ENCODE measurements at places on chromosomes 1 and 21. TPM values are rescaled to one million over a fixed set of nuclear protein-coding genes. Genes with fewer than 3 reads are reported as not detected.
A peak's percentile ranks its signal among the peaks of the same experiment; 100 is the strongest.

Gene FCRLB
- 0.86 TPM for total RNA-seq

DNA sequence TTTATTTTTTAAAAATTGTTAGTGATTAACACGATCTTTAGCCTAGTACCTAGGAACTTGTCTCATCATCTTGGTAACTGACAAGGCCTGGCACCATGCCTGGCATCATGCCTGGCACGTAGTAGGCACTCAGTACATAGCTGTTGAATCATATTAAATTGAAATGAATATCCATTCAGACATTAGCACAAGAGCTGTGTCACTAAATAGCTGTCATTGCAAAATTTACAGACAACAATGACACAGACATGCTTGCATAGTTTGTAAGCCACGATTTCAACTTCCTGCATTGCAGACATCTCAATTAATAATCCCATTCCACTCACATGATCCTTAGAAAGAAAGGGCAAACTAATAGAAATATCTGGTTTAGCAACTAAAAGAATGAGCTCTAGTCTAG, 15.4 kb upstream of the PHACTR4 start:
- H3K4me3 ChIP-seq, result no peak overlapping the region
- H3K27ac ChIP-seq, result no peak overlapping the region
- H3K27me3 ChIP-seq, result no peaks in the 10 kb centered on the region
- DNase-seq, result no peak
- no peaks in the 10 kb centered on the region for H3K36me3 ChIP-seq

DNA sequence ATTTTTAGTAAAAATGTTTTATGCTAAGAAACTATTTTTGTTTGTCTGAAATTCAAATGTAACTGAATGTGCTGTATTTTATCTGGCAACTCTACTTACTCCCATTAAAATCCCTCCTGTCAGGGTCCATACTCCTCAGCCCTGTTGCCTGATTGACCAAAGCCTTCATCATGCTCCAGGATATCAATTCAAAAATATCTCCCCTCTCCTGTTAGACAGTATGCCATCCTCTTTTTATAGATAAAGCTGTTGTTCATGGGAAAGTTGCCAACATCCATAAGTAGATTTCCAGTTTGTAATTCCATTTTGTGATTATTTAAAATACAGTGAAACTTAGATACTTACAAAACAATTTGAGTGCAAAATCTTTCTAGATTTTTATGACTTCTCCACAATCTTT, 65.7 kb downstream of the DTL start:
- H3K36me3 ChIP-seq, result no peaks in the 10 kb centered on the region
- H3K27me3 ChIP-seq, result no peaks in the 10 kb centered on the region
- DNase-seq, result no peak

- H3K4me3 ChIP-seq, result no peak overlapping the region
- H3K36me3 ChIP-seq, result no peaks in the 10 kb centered on the region
- DNase-seq, result no peak
- H3K4me1 ChIP-seq, result peaks cover 26% of the 10 kb centered on the region
Observed at GRCh38 chr1:228156941-228157728, 7.4 kb downstream of the GJC2 start.

- H3K36me3 ChIP-seq, result no peaks in the 10 kb centered on the region
- H3K27ac ChIP-seq, result no peak overlapping the region
- H3K27me3 ChIP-seq, result peaks cover 26% of the 10 kb centered on the region
- H3K4me1 ChIP-seq, result no peaks in the 10 kb centered on the region
- DNase-seq, result peak; percentile 63
- H3K4me3 ChIP-seq, result no peak overlapping the region
Observed at GRCh38 chr1:983798-984475, 2.0 kb upstream of the PERM1 start.

GRCh38 chr1:245116751-245117150, 38.0 kb upstream of the KIF26B start:
- no peaks in the 10 kb centered on the region for H3K27me3 ChIP-seq
- no peaks in the 10 kb centered on the region for H3K36me3 ChIP-seq
- H3K4me1 ChIP-seq, result no peaks in the 10 kb centered on the region
- no peak overlapping the region for H3K27ac ChIP-seq

DNA sequence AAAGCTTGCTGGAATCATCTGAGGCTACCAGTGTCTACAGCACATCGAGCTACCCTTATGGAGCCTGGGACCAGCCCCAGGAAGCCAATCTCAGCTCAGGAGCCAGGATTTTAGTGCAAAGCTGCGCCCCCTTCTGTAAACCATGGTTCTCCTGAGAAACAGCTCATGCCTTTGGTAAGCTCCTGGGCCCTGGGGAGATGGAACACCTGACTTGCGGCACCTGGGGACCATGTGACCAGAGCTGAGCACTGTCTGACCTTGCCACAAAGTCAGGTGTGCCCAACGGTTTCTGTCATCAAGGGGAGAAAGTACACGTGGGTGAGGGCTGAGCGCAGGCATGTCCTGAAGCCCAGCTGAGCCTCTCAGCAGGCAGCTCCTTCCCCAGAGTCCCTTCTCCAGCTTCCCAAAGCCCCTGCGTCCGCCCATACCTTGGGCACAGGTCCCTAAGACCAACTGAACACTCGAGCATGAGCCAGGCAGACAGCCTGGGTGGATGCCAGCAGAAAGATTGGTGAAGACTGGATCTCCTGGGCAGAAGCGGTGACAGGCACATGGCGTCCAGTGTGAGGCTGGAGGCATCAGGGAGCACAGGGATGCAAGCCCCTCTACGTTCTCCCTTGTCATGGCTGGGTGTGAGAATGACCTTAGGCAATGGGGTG, 57.9 kb upstream of the TENT5B start:
- H3K36me3 ChIP-seq, result no peaks in the 10 kb centered on the region
- no peaks in the 10 kb centered on the region for H3K27me3 ChIP-seq
- no peaks in the 10 kb centered on the region for H3K4me1 ChIP-seq
- H3K4me3 ChIP-seq, result no peak overlapping the region
- H3K27ac ChIP-seq, result no peak overlapping the region
- DNase-seq, result no peak

Data from lung (tissue), 17 donors.